Prostate gland (tissue), 2 donors: ENCODE measurements at places on chromosomes 11 and 22. TPM values are rescaled to one million over a fixed set of nuclear protein-coding genes. Genes with fewer than 3 reads are reported as not detected.

DNA sequence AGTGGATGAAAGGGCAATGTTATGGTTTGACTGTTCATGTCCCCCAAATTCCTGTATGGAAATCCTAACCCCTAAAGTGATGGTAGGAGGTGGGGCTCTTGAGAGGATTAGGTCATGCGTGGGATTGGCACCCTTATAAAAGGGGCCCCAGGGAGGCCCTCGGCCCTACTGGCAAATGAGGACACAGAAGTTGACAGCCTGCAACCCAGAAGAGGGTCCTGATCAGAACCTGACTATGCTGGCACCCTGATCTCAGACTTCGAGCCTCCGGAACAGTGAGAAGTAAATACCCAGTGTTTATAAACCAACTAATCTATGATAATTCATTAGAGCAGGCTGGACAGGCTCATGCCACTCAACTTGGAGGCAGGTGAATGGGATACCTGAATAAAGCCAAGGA lies 8.7 kb downstream of the IFITM10 start:
- DNase-seq, result no peak

DNA sequence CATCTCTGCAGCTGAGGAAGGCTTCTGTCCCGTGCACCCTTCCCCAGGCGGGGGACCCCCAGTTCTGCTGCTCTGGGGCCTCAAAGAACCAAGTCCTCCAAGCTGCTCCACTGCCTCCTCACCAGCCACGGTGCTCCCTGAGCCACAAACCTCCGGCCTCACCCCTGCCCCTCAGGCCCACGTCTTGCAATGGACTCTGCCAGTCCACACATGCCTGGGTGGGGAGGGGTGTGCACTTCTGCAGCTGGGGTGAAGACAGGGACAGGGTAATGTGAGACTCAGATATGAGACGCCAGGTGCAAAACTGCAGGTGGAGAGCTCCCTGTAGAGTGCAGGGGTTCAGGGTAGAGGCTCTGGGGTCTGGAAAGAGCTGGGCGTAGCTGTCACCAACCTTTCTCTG lies 3.2 kb upstream of the PTDSS2 start:
- DNase-seq, result no peak

DNA sequence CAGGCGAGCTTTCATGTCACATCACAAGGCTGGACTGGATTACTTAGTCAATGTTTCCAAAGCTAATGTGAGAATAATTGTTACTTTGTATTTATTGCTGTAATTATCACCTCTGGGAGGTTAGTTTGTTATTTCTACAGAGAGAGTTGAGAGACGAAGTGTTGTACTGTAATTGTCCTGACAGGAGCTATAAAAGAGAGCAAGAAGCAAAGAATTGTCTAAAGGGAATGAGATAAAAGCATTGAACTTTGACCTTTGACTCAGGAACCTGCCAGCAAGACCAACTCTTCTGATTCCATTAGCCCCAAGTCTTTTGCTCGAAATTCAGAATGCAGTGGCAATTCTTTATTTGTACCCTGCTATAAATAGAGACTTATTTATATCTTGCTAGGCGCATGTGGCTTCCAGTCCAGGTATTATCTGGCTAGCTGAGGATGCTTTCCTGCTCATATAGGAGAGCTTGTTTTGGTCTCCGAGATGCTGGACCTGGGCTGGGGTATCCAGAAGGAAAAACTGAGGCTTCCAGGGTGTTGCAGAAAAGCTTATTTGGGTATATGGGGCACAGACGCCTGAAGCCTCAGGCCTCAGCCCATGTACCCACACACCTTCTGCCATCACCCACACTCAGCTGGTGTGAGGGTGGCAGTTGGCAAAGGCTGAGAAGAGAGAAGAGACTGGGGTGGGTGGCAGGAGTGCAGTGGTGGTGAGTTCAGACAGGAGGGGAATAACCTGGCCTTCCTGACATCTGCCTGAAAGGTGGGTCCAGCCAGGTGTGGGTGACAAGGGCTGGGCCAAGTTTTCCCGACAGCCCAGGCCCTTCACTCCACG lies 40.7 kb downstream of the SYT13 start:
- DNase-seq, result no peak

GRCh38 chr11:11876458-11876857 lies 34.7 kb downstream of the USP47 start:
- no peak for DNase-seq

- no peak for DNase-seq
These were observed 43.7 kb downstream of the KREMEN1 start for GRCh38 chr22:29116397-29117123.

DNA sequence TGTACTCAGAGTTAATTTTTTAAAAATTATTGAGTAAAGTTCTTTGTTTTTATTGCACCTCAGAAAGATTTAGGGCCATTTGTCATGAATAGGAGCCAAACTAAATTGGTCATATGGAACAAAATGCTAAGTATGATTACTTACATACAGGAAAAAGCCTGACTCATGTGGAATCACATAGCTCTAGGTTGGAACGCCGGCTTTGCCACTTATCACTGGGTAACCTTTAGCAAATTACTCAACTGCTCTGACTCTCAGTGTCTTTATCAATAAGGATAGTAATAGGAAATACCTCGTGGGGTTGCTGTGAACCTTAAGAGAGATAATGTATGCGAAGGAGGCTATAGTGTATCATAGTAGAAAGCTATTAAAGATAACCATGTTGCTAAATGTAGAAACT lies 638.5 kb downstream of the NELL1 start:
- DNase-seq, result no peak

- peak; percentile 11 for DNase-seq
These were observed 8.0 kb downstream of the PVALB start for GRCh38 chr22:36808721-36809344.

DNA sequence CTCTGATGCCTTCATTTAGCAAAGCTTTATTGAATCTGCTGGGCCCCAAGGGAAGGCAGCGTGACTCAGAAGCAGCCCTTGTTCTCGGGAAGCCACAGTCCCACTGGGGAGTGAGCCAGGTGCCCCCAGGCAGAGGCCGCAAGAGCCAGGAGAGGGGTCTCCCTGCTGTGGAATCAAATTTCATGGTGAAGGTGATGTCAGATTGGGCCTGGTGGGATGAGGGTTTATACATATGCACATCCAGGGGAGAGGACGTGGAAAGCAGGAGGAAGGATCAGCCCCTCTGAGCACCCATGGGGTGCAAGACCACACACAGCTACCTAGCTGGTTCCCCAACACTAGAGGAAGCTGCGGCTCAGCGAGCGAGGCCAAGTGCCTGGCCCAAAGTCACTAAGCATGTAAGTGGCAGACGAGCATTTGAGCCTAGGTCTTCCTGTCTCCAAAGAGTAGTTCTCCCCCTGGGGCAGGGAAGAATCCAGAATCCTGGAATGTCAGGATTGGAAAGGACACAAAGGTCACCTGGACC lies 2.0 kb downstream of the SYNGR1 start:
- no peak for DNase-seq

DNA sequence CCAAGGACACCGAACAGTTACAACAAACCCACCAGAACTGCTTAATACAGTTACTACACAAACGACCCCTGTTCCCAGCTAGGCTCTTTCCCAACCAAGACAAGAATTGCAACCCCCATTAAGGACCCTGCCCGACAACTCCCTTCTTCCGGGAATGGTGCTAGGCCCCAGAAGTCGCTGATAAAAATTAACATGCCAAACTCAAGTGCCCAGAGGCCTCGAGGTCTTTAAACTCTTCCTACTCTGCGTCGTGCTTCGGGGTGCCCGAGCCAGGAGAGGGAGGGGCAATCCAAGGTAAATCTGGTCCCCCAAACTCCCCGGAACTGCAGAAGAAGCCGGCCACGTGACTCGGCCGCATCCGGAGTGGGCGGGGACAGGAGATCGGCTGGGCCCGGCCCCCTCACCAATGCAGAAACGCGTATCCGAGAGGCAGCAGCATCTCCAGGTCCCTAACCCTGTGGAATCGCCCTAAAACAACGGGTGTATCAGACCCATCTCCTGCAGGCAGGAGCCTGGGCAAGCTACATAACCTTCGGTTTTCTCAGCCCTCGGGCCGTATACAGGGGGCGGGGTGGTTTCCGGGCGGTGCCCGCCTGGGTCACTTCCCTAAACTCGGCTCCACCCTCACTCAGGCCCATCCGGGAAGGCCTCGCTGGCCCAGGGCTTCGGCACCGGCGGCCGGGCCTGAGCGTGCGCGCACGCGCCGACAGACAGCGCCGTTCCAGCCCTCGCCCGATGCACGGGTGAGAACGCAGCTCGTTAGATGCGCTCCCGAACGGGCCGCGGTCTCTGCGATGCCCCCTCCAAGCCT lies 1.1 kb downstream of the CFL1 start:
- DNase-seq, result peak; percentile 84

DNA sequence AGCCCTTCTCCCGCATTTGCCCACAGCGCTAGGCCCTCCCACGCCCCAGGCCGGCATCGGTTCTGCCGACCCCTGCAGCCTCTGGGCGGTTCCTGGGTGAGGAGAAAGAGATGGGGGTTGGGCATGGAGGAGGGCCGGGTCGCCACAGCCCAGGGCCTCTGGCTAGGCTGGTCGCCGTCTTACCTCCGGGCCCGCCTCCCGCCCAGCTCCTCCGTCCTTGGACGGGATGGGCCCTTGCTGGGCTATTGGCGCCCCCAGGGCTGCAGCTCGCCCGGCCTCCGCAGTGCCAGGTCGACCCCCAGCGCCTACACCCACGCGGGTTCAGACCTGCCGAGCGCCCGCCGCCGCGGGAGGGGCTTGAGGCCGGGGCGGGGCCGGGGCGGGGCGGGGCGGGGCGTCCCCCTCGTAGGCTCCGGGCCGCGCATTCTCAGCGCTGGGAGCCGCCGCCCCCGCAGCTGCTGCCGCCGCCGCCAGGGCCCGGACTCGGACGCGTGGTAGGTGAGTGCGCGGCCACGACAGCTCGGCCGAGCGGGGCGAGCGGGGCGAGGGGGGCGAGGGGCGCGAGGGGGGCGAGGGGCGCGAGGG lies at the start of gene CD151:
Gene CD151, plus strand, starts transcription at position 424 of the 585 bp plus-strand sequence. CDS start 3,118 bp downstream, outside the sequence.
- no peak for DNase-seq

- no peak for DNase-seq
These were observed 632.6 kb upstream of the KIRREL3 start for GRCh38 chr11:127632976-127633680.

GRCh38 chr11:130514851-130515250 lies 66.4 kb downstream of the ADAMTS15 start:
- DNase-seq, result no peak

GRCh38 chr11:3037040-3037944 lies 19.9 kb downstream of the CARS1 start:
- DNase-seq, result peak; percentile 60

GRCh38 chr11:95455228-95455970 lies 224.4 kb upstream of the SESN3 start:
- DNase-seq, result no peak

DNA sequence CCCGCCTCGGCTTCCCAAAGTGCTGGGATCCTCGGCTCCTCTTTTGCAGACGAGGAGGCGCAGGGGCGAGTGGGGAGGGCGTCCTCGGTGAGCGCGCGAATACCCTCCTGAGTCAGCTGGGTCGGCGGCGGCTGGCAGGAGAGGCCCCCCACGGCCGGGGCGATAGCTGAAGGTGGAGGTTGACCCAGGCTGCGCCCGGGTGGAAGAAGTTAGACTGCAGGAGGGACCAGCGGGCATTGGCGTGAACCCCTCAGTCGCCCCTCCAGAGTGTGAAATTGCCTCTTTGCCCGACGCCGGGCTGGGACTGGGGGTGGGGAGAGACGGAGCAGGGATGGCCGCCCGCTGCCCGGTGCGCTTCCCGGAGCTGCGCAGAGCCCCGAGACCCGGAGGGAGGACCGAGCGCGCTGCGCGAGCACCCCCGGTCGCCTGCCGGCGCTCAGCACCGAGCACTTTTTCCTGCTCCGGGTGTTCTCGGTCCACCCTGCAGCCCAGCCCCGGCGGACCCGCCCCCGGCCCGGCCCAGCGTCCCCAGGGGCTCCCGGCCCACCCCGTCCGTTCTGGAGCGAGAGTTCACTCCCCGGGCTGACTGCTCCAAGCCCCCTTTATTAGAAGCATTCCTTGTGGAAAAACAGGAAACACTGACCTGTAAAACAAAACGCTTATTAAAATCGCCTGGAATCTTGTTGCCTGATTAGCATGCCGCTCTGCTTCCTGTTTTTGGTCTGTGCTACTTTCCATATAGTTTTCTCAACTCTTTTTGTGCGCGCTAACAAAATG lies 13.7 kb upstream of the CPT1A start:
- peak; percentile 35 for DNase-seq

GRCh38 chr22:31099841-31100761 lies 7.3 kb downstream of the SELENOM start:
- no peak for DNase-seq

- DNase-seq, result no peak
These were observed 159.9 kb upstream of the NAV2 start for GRCh38 chr11:19552656-19553260.

DNA sequence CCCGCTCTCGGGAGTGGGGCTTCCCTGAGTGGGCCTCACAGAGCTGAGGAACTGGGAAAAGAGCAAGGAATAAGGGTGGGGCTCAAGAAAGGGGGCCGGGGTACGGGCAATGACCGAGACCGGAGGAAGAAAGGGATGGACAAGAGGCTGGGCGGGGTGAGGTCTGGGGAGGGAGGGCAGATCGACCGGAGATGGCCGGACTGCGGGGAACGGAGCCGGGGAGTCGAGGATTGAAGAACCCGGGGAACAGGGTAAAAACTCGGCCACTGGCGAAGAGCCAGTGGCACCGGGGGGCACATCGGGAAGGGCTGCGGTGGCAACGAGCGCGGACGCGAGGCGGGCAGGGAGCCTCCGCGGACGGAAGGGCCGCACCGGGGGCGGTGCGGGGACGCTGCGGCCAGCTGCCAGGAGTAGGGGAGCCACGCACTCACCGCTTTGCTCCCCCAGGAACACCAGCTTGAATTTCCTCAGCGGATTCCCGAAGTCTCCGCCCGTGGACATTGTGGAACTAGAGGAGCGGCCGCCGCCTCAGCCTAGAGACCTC lies 667 bp downstream of the RAB6A start:
- DNase-seq, result peak; percentile 23

Gene CNTN5
- total RNA-seq, result not detected

Gene TRAPPC4
- total RNA-seq, result 79.8 TPM

Gene LSP1
- total RNA-seq, result 11.6 TPM

Gene MYBPC3
- total RNA-seq, result not detected

Gene ZP1
- total RNA-seq, result 0.80 TPM

Gene GRK3
- total RNA-seq, result 16.9 TPM

Gene AGBL2
- total RNA-seq, result 4.4 TPM

Gene CRYBB3
- total RNA-seq, result 0.36 TPM

Gene CLDN5
- 46.9 TPM for total RNA-seq

Gene CDC42BPG
- total RNA-seq, result 17.2 TPM
